Right lobe of liver (tissue), 6 donors: ENCODE measurements at places on chromosomes 5 and 9. TPM values are rescaled to one million over a fixed set of nuclear protein-coding genes. Genes with fewer than 3 reads are reported as not detected.

SPAAR gene
- total RNA-seq, result 0.84 TPM

CBY3 gene
- total RNA-seq, result not detected

PCDHGC3 gene
- total RNA-seq, result 6.8 TPM

CDH9 gene
- total RNA-seq, result not detected

SOHLH1 gene
- total RNA-seq, result not detected

CDH10 gene
- not detected for total RNA-seq

BHMT gene
- total RNA-seq, result 105 TPM

DBH gene
- total RNA-seq, result 6.8 TPM

APBB3 gene
- 24.3 TPM for total RNA-seq

PRRC1 gene
- 30.8 TPM for total RNA-seq

GRM6 gene
- not detected for total RNA-seq

- no peak for DNase-seq
Observed at GRCh38 chr5:116378007-116378776, 196.4 kb downstream of the SEMA6A start.

DNA sequence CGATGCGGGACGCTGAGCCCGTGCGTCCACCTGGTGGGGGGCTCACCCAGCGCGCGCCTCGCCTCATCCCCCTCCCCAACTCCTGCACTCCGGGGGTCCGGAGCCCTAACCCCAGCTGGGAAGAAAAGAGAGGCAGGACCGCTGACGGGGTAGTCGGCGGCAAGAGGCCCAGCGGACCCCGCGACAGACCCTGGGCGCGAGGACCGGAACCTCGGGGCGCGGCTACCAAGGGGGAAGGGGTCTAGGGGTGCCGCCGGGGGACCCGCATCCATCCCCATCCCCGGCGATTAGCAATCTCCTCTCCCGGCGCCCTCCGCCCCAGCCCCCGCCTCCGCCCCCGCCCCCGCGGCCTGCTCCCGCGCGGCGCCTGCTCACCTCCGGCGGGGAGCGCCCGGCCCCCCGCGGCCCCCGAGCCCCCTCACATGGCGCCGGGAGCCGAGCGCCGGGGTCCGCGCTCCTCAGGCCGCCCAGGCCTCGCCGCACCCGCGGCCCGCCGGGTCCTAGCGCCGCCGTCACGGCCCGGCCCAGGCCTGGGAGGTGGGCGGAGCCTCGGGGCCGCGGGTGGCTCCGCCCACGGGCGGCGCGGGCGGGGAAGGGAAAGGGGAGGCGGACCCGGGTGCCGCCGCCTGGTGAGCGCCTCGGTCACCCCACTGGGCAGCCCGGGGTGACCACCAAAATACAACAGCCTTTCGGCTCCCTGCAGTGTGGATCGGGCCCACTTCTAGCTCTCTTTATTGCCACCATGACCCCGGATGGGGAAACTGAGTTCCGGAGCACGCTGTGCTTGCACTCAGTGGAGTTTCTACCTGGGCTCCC, at the start of gene ST6GALNAC6:
ST6GALNAC6 (minus strand) TSS at position 476 of the 816 bp plus-strand sequence. CDS start 1,622 bp downstream, outside the sequence.
- DNase-seq, result peak; percentile 84

DNA sequence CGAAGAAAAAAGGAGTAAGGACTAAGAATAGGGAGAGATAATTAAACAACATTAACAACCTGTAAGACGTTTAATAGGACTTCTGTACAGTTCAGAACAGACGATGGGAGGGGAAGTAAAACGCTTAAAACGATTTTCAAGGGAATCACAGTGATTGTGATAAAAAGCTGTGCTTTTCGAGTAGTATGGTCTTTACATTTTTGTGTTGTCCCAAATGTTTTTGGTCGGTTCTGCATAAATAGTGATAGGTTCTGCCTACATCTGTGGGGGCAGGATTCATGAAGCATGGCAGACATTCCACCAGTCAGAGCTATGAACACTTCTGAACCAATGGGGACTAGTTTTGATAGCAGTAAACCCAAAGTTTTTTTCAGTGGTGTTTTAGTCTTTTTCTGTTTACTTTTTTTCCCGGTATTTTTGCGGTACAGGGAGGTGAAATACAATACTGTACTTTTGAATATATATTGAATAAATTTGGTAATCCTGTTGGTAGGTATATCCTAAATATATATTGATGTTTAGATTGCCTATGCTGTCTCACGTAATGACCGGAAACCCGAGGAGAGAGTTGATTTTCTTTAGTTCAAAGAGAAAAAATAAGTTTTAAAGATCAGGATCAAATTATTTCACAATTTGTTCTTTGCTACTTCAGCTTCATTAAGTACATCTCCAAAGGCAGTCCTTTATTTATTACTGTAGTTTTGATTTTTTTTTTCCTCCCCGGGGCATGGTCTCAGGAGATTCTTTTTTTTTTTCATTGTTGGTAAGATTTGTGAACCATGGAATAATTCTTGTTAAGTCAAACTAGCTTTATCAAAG, 1.3 kb downstream of the ERBIN start:
- DNase-seq, result no peak

GRCh38 chr9:114824110-114824509, 18.3 kb upstream of the TNFSF15 start:
- DNase-seq, result no peak

DNA sequence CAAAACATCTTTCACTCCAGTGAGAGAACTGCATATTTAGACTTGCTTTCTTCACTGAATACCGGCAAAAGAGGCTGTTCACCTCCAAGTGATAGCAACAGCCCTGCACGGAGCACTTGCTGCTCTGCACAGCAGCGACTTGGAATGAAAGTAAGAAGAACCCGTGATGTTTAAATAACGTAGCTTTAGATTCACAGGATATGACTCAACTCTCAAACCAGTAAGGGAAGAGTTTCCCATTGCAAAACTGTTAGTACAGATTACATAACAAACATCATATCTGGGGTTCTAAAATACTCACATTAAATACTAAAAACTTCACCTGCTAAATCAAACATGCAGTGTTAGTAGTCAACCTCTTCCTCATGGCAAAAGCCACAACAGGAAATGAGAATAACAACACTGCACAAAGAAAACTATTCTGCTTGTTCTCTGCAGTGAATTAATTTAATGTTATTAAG, 203.4 kb downstream of the MCTP1 start:
- DNase-seq, result no peak

- DNase-seq, result no peak
Observed at GRCh38 chr5:174734571-174735497, 10.5 kb downstream of the MSX2 start.

DNA sequence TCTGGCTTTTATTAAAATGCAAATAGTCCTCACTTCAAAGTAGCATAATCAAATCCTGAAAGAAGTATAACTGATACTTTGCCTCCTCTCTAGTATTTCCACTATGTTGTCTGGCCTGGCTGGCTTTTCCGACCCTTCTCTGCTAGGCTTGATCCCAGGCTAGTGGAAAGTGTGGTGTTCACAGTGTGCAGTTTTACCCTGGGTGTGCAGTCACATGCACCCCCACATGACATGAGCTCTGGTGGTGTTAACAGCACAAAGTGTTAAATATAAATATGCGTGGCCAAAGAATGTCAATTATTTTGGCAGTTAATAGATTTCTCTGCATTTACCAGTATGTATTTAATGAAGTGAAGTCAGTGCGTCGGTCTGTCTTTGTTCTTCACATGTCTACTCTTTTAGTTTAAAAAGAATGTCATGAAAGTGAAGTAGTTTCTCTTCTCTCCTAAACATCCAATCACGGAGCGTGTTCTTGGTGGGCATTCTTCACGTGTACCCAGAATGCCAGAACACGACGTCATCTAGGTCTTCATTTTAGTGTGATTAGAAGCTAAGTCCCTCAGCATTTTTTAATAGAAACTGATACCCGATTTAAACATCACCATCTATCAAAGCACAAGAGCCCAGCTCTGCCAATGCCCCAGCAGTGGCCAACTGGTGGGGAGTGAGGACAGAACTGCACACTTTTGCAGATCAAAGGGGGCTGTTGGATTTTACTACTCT, 286.4 kb downstream of the FANCC start:
- DNase-seq, result no peak

- DNase-seq, result no peak
Observed at GRCh38 chr5:14818931-14819790, 52.4 kb downstream of the ANKH start.

DNA sequence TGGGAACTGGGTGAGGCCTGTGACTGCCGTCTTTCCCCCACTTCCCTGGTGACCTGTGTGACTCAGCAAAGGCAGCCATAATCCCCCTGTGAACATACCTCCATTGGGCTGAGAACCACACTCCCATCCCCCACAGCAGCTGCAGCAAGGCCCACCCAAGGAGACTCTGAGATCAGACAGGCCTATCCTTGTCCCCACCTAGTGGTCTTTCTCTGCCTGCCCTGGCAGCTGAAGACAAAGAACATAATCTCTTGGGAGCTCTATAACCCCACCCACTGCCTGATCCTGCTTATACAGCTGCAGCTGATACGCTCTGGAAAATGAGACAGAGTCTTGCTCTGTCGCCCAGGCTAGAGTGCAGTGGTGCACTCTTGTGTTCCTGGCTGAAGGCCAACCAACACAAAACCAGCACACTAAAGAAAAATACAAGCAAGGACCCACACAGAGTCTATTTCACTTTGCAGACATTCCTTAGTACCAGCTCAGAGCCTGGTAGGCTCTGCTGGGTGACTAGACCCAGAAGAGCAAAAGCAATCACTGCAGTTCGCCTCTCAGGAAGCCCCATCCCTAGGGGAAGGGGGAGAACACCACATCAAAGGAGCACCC, 106.7 kb downstream of the MCTP1 start:
- no peak for DNase-seq

GRCh38 chr5:39100851-39101396, 26.7 kb upstream of the RICTOR start:
- DNase-seq, result no peak

DNA sequence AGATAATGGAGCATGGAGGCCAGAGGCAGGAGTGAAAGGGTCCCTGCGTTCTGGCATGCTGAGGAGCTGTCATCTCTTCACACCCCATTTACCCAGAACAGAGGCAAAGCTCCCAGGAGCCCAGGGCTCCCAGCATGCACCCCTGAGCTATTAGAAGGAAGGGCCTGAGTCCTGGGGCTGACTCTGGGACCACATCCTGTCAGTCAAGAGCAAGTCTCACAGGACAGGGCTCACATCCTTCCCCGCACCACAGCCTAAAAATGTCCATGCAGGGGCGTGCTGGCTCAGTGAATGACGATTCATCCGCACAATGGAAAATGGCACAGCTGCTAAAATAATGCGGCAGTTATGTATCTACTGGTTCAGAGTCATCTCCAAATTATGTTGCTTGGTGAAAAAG, 31.4 kb downstream of the CAMK2A start:
- DNase-seq, result no peak

- DNase-seq, result no peak
Observed at GRCh38 chr9:102700936-102701335, 294.2 kb upstream of the CYLC2 start.

- DNase-seq, result no peak
Observed at GRCh38 chr5:77074745-77075144, 12.3 kb downstream of the ZBED3 start.

DNA sequence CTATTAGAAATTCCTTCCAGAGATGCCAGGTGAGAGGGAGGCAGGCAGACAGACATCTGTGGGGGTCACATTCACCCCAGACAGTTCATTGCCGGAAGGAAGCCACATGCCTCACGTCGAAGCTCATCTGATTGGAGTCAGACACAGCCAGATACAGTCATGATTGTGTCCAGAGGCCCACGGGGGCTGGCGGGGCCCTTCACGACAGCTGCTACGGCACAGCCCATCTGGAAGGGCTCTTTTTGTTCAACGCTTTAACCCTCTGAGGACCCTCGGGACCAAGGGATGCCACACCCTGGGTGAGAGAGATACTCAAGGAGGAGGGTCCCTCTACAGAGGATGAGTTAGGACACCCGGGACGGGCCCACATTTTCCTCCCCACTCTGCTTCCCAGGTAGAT, 31.9 kb upstream of the GABRP start:
- no peak for DNase-seq

- no peak for DNase-seq
Observed at GRCh38 chr5:111932628-111933027, 175.6 kb upstream of the NREP start.

DNA sequence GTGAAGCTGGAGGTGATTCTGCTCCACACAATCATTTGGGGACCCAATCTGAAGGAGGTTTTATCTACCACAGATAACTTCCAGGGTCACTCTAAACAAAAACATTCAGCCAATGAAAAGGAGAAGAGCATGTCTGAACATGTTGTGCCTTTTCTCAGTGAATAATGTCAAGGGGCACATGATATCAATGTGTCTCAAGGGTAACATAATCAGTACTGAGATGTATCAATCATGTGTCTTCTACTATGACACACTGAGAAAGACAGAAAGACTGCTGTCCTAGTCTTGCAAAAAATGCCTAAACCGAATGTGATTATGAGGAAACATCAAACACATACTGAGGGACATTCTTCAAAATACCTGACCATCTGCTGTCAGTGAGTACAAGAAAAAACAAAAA, 25.4 kb upstream of the RASA1 start:
- DNase-seq, result no peak

DNA sequence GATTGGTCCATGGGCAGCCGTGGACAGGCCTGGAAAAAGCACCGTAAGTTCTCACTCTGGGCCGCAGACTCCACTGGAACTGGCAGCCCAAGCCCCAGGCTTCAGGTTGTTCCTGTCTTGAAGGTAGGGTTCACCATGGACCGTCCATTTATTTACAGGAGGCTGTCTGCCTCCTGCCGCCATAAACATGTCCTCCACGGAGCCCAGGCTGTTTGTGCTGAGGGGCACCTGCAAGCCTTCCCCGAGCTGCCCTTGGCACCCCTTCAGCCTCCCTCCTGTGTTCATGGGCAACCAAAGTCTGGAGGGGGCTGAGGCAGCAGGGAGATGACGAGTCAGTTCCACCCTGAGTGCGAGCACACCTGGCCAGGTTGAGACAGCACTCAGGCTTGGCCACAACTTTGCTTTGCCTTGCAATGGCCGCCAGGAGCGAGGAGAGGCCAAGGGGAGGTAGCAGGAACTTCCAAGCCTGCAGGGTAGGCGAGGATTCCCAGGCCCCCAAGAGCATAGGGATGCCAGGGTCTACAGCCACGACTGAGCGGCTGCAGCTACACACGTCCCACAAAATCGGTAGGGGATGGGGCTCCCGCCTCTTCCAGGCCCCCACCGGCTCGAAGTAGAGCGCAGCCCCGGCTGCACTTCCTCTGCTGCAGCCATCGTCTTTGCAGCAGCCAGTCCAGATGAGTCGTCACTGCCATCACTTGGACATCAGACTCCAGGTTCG, 1625.6 kb upstream of the ACO1 start:
- DNase-seq, result no peak

DNA sequence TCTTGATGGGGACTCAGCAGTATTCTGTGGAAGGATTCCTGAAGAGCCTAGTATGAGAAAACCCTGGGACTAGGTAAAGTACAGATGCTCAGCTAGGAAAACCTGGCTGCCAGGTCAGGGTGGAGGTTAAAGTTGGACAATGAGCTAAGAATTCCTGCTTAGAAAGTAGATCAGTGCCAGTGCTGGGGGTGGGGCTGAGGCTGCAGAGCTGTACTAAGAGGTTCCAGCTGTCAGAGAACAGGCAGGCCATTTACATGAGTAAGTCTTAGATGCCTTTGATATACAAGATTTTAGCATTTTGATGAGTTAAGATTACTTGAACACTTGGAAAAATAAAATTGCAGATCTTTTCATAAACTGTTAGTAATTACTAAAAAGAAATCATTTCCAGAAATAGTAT, 332.3 kb upstream of the NUDT12 start:
- no peak for DNase-seq

GRCh38 chr9:136394312-136395019, 5.5 kb downstream of the SNAPC4 start:
- no peak for DNase-seq

GRCh38 chr5:103385722-103386121, 127.2 kb downstream of the MACIR start:
- DNase-seq, result no peak

- DNase-seq, result peak; percentile 42
Observed at GRCh38 chr9:113653746-113654604, 190.4 kb downstream of the RGS3 start.

- DNase-seq, result peak; percentile 78
Observed at GRCh38 chr5:159910207-159910842, 6.0 kb upstream of the ADRA1B start.
